ENCODE measurements at places on chromosomes 5 and 9.

DNA sequence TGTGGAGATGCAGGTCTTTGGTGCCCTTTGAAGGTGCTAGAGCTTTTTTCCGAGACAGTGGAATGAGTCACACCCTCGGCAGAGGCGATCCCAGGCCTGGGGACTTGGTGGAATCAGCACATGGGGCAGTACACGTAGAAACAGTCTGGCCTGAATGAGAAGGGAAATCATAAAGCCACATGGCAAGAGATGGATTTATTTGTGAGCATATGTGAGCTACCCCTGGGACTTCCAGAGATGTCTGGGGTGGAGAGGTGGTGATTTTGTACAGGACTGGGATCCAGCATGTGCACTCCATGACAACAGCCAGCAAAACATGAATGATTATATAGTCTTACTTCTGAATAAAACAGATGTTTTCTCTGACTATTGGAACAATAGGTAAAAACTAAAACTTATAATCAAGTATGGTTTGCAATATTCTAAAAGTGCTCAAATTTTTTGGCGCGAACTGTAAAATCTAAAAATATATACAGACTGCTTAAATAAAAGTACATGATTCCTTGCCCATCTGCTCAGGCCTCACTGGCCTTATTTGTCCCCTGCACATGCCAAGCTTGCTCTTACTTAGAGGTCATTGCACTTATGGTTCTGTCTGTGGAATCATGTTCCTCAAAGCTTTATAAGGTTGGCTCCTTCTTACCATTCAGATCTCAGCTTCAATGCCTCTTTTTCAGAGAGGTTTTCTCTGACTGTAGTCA is 54.7 kb upstream of the SMARCA2 start:
- no peak for DNase-seq

- DNase-seq: no peak
Measured at GRCh38 chr9:89872426-89872912, 267.7 kb downstream of the GADD45G start.

DNA sequence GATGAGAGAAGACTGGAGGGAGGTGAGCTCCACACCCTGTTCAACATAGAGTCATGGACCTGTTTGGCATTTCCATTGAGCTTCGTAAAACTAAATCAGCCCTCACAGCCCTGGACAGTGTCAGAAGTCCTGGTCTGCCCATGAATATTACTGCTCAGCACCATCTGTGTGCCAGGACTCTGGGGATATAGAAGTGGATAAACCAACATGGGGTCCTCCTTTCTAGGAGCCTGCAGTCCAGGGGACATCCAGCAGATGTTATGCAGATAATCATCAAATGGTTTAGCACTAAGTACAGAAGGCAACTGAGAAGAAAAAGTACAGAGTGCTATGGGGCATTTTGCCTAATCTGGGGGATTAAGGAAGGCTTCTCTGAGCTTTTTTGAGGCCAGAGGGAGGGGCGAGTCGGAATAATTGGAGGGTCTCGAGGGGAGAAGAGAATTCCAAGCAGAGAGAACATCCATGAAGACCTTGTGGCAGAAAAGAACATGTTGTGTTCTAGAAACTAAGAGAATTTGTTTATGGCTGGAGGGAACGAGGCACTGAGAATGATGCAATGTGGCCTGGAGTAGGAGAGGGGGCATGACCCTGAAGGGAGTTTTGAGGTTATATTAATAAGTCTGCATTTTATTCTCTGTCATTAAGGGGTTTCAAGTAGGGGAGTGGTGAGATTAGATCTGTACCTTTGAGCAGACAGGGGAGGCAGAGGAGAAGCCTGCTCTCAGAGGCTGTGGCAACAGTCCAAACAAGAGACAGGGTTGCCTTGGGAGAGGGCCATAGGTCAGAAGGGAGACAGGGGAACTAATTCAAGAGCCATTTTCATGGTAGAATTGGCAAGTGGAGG is 63.5 kb upstream of the SLC2A8 start:
- DNase-seq: no peak

DNA sequence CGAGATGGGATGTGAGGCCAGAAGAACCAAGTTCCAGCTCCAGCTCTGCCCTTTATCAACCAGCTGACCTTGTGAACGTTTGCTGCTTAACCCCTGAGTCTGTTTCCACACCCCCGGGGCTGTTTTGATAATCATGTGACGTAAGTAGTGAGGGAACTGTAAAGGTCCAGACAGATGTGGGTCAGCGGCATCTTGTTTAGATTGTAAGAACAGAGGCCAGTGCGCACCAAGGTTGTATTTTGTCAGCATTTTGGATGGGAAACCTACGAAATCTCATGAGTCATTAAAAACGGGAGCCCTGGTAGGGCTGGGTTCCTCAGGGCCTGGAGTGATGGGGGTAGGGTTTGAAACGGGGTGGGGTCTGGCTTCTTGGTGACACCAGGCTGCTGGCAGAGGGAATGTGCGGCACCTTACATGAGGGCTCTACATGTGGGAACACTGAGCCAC is 13.8 kb upstream of the COL15A1 start:
- DNase-seq: no peak

DNA sequence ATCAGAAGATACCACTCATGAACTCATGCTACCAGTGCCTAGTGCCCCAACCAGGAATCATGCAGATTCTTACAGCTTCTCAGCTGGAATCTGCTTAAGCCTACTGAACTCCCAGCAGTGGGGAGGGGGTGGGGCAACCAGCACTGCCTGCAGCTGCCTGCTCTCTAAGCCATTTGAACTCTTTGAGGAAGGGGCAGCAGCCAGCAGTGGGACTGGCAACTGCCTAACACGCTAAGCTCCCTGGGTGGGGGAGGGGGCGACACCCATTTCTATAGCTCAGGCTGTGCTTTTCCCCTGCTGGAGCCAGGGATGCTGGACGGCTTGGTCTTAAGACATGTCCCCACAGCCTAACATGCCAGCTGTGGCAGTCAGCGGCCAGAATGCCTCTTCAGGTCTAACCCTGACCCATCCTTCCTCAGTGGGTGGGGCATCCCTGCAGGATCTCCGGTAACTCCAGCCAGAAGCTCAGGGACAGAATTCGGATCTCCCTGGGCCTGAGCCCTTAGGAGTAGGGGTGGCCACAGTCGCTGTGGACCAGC is 889.7 kb downstream of the CDH9 start:
- no peak for DNase-seq

- DNase-seq: no peak
Measured at GRCh38 chr5:39657943-39658342, 233.2 kb upstream of the DAB2 start.

GRCh38 chr5:78586251-78586650 is 62.3 kb downstream of the LHFPL2 start:
- DNase-seq: no peak

DNA sequence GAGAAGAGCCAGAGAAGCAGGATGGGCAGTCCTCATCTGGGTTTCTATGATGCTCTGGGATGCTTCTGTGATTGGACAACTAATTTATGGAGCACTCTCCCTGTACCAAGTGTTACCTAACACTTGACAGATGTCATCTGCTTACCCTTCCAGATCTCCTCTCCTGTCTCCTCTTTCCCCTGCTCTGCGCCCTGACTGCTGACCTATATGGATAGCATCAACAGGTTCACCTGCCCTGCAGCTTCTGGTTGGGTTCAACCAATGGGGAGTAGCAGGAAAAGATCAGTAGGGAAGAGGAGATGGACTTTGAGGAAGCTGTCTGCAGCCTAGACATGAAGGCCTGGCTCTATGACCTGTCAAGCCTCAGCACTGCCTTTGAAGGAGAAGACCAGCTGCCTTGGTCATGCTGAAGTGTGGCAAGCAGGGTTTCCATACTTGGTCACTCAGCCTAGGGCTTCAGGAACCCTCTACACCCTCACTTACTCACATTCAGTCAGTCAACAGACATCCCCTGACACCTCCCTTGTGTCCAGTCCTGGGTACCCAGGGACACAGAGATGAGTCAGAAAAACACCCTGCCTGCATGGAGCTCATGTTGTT is 11.3 kb upstream of the P4HA2 start:
- DNase-seq: no peak

DNA sequence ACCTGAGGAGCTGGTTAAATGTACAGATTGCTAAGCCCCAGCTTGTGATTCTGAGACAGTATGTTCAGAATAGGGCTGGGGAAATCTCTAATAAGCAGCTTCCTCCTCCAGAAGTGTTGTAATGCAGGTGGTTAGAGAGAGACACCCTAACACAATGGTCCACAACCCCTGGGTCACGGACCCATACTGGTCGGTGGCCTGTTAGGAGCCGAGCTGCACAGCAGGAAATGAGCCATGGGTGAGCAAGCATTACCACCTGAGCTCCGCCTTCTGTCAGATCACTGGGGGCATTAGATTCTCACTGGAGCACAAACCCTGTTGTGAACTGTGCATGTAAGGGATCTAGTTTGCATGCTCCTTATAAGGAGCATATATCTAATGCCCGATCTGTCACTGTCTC is 61.8 kb downstream of the SLC36A1 start:
- DNase-seq: no peak

GRCh38 chr9:34500623-34501267 is 22.0 kb downstream of the ENHO start:
- peak; percentile 76 for DNase-seq

GRCh38 chr9:98260635-98261034 is 5.2 kb upstream of the TBC1D2 start:
- DNase-seq: no peak

DNA sequence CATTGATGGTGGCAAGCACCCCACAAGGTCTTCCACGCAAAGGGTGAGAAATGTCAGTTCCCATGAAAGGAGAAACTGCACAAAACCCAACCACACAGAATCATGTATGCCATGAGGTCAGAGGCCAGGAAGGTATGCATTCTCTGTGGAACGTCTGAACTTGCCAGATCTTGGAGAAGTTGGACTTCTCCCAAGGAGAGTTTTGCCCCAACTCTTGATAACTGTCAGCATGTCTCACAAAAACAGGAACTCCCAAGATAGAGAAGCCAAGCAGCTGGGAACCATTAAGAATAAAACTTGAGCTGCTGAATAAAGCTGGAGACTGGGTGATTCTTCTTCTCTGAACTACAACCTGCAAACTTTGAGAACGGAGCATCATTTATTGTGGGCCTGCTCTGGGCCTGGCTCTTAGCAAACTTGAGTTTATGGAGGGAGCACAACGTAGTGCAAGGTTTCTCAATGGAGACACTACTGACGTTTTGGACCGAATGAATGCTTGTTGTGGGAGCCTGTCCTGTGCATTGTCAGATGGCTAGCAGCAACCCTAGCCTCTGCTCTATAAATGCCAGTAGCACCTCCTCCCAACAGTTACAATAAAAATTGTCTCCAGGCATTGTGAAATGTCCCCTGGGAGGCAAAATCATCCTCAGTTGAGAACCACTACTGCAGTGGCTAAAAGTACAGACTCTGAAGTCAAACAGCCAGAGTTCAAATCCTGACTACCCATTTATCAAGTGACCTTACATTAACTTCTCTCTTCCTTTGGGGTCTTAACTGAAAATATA is 193.5 kb downstream of the ACTL7B start:
- no peak for DNase-seq

DNA sequence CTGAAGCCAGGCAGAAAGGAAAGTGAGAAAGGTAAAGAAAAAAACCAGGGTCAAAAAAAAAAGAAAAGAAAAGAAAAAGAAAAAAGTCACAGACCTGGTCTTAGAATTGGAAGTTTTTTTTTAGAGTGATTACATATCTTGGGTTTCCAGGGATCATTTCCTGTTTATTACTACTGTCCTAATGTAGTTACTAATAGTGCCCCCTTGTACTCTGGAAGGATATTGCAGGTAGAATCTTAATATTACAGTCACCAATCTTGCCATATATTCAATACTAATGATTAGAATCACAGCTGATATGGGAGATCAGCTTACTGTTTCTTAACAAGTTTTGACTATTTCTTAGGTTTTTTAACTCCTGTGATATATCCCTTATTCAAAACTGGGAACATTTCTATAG is 543.2 kb upstream of the CDH6 start:
- DNase-seq: no peak

- DNase-seq: no peak
Measured at GRCh38 chr5:50874306-50875001, 208.0 kb downstream of the PARP8 start.

DNA sequence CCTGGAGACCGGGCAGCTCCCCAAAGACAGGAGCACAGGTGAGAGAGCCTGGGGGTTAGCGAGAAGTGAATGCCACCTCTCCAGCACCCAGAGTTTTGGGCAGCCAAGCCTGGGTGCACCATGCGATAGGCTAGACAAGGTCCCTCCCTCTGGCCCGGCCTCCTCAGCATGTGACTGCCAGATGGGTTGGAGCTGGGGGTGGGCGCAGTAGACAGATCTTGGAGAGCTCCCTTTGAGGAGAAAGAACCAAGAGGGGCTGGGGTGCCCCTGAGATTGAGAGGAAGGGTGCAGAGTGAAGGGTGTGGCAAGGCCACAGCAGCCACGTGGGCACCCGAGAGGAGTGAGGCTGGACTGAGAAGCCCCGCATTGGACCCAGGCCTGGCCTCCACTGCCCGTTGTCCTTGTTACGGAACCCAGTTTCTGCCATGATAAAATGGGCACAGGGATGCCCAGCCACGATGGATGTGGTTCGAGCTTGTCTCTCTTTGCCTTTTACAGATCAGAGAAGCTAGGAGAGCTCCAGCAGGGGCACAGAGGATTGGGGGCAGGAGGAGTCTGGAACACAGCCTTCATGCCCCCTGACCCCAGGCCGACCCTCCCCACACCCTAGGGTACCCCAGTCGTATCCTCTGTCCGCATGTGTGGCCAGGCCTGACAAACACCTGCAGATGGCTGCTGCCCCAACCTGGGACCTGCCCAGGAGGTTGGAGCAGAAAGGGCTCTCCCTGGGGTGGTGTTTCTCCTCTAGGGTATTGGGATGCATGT is 1.4 kb downstream of the TMEM141 start:
- no peak for DNase-seq

GRCh38 chr5:94847726-94848125 is 229.3 kb downstream of the SLF1 start:
- DNase-seq: no peak

DNA sequence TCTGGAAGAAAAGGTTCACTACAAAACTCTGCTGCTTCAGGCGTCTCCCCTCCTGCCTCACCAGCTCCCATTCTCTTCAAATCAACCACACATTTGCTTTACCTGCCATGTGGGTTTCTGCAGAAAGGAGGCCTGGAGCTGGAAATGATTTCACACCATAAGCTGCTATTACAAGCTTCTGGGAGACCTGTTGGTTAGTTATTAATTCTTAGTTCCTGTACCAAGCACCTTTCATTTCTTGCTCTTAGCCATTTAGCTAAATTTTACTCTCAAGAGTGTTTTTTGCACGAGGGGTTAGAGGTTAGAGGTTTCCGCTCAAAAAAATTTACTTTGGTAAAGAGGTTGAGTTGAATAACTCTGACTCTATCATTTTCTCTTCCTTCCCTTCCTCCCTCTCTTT is 70.3 kb downstream of the MAP1B start:
- DNase-seq: no peak
